ENCODE measurements at places on chromosomes 1 and 21.

DNA sequence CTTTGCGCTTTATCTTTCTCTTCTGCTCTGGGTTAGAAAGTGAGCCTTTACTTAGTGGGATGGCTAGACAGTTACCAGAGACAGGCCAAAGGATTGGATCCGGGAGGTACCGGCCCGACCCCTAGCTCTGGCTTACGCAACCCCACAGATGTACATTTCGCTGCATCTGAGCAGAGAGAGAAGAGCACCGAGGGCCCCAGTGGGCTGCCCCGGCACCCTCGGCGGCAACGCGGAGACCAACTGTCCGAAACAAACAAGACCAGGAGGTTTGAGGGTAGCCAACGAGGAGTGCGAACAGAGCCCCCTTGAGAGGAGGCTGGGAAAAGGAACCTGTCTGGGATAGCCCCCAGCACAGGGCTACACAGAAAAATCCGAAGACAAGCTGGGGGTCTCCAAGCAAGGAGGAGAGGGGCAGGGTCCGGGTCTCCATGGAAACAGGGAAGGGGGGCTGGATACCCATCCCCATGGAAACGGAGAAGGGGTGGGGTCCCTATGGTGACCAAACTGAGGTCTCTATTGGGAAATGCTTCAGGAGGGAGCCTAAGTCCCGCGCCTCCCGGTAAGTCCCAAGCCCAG, 373 bp downstream of the MTF1 start:
- peak; percentile 65 for DNase-seq

DNA sequence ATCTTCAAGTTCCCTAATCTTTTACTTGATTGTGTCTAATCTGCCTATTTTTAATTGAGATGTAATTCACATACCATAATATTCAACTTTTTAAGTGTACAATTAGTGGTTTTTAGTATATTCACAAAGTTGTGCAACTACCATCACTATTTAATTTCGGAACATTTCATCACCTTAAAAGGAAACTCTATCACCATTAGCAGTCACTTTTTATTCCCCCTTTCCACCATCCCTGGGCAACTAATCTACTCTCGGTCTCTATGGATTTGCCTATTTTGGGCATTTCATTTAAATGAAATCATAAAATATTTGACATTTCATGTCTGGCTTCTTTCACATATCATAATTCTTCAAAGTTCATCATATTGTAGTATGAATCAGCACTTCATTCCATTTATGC, 30.6 kb upstream of the HYI start:
- DNase-seq: no peak

DNA sequence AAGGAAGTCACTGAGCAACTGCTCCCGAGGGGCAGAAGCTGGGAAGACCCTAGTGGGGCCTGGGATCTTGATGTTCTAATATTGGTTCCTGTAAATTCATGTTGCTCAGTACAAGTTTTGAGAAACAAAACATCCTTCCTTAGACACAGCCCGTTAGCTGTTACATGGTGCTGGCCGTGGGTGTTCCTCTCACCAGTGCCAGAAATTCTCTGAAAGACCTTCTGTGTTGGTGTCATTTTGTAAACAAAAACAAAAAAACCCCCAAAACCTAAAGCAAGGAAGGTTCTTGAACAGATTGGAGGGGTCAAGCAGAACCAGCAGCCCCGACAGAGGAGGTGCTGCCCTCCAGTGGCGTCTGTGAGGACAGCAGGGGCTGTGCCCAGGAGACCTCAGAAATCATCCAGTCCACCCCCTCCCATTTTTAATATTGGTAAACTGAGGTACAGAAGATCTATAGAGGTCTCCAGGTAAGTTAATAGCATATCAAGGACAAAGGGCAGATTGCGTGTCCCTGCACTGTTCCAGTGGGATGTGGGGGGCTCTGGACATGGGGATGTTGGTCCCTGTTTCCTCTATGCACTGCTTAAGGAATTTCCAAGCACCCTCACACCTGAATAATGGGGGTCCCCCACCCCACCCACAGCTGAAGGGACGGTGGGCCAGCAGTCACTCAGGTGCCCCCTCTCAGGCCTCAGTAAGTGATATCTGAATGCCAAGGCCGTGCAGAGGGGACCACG, 38.2 kb downstream of the SLC2A7 start:
- DNase-seq: peak; percentile 14

GRCh38 chr1:154863315-154864174, 6.5 kb downstream of the KCNN3 start:
- peak; percentile 43 for DNase-seq

GRCh38 chr1:156559797-156560385, 12.5 kb downstream of the IQGAP3 start:
- DNase-seq: no peak

DNA sequence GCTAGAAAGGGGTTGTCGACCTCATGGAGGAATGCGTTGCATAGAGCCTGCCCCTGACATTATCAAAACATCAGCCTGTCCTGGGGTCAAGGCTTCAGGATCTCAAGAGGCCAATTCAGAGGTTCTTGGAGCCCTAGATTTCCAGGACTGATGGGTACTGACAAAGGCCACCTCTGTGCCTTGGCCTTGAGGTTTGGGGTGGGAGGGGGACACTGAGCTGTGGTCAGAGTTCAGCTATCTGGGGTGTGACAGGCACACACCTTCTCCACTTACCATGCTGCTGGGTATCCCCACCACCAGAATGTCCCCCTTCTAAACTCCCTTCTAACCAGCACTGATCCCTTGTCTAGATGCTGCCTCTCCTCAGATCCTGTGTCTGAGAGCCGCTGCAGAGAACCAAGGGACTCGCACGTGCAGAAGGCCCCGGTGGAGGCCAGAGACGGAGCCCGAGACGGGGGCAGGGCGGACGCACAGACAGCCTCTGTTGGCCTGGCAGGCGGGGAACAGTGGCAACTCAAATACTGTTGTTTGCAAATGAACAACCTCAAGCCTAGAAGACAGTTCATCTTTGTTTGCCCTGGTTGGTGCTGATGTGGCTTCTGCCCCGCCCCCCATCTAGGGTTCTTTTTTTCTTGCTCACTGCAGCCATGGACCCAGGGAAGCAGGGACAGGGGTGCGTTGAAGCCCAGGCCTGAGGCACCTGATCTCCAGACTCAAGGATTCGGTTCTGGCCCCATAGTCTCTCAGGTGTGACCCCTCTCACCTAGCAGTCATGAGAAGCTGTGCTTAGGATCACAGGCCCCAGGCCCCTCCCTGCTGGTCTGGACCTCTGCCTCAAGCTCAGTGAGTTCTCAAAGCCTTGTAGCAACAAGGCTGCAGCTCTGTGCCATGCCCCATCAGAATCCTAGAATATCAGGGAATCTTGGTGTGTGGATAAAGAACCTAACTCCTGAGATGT, 28.1 kb upstream of the CSF1 start:
- DNase-seq: no peak

- no peak for DNase-seq
Observed at GRCh38 chr1:67393737-67394136, 36.5 kb downstream of the SERBP1 start.

GRCh38 chr1:1092894-1093609, 18.9 kb upstream of the RNF223 start:
- no peak for DNase-seq

DNA sequence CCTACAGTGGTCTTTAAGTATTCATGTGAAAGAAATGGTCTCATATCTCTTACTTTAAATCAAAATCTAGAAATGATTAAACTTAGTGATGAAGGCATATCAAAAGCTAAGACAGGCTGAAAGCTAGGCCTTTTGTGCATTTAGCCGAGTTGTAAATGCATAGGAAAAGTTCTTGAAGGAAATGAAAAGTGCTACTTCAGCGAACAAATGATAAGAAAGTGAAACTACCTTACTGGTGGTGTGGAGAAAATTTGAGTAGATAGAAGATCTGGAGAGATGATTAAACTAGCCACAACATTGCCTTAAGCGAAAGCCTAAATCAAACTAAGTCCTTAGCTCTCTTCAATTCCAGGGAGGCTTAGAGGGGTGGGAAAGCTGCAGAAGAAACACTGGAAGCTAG, 147.6 kb downstream of the DSCAM start:
- no peak for DNase-seq

GRCh38 chr1:201214461-201214860, 23.8 kb downstream of the IGFN1 start:
- DNase-seq: peak; percentile 33

- no peak for DNase-seq
Observed at GRCh38 chr1:42013881-42014470, 95.3 kb upstream of the HIVEP3 start.

DNA sequence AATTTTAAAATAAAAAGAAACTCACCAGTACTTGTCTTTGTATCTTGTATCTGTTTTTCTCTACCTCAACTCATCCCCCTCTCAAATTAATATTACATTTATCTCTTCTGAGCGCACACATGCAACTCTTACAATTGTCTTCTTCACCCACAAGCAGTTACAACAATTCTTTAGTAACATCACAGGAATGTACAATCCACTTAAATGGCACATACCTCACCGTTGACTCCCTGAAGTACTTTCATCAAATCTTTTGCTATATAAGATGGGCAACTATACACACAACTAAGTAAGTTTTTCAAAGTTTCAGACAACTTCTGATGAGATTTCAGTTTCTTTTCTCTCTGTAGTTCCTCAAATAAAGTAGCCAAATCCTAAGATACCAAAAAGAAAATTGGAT, 28.3 kb downstream of the HEATR1 start:
- DNase-seq: no peak

DNA sequence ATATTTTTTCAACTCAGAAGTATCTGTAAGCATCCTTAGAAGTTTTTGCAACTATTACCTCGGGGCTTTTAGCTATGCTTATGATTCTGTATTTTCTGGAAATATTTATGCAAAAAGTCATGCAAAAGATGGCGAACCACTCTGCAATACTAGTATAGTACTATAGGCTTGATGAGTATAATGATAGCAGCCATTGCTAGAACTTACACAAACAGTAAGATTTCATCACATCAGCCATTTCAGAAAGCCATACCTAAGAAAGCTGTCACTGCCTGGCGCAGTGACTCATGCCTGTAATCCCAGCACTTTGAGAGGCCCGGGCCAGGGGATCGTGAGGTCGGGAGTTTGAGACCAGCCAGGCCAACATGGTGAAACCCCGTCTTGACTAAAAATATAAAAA, 227.1 kb downstream of the LRRC7 start:
- DNase-seq: no peak

All from erythroblast (primary cell).